ENCODE measurements at places on chromosomes 2 and 18.

DNA sequence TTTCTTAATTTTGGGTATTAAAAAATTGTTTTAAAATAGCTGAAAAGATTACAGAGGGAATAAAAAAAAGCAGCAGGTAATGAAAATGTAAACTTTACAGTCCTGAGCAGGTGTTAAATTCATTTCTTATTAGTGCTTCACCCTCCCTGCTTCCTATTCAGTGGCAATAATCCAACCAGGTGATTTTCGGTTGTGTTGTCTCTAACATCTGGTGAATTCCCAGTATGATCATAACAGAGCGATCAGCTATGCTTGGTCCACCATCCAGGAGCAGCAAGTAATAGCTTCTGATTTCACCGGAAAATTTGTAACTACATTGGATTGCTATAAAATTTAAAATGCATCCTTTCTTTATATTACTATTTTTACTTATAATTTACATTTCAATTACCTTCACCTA, 673.1 kb downstream of the SOCS6 start:
- no peak for DNase-seq

- no peak for DNase-seq
Measured at GRCh38 chr2:127146820-127147502, 40.0 kb upstream of the BIN1 start.

GRCh38 chr2:209671020-209671680, 100.5 kb upstream of the UNC80 start:
- DNase-seq, result no peak

DNA sequence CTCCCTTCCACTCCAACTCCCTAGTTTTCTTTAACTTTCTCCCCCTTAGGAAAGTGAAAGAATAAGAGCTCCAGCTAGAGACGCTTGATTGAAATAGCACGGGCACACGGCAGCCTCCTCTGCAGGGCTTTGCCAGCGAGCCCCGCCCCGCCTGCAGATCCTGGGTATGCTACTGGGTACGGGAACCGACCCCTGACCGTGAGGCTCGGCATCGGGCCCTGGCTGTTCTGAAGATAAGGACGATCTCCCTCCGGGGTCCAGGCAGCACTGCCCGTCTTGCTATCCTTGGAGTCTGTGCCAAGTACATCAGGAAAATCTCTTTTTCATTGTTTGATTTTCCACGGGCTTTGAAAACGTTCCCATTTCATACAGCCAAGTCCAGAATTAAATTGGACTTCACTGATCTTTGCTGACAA, 284.5 kb downstream of the MTX2 start:
- DNase-seq, result peak; percentile 38

DNA sequence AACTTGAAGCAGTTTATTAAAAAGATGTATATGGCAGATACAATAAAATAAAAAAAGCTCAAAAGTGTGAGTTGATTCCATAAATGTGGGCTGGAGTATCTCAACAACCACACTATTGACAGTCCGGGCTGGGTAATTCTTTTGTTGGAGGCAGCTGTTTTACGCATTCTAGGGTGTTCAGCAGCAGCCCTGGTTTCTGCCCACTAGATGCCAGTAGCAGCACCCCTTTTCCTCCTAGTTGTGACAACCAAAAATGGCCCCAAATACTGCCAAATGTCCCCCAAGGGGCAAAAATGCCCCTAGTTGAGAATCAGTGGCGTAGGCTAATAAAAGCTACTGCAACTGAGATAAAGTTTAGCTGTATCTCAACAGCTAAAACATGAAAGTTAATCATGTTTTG, 44.8 kb downstream of the CHMP3 start:
- DNase-seq, result peak; percentile 52

DNA sequence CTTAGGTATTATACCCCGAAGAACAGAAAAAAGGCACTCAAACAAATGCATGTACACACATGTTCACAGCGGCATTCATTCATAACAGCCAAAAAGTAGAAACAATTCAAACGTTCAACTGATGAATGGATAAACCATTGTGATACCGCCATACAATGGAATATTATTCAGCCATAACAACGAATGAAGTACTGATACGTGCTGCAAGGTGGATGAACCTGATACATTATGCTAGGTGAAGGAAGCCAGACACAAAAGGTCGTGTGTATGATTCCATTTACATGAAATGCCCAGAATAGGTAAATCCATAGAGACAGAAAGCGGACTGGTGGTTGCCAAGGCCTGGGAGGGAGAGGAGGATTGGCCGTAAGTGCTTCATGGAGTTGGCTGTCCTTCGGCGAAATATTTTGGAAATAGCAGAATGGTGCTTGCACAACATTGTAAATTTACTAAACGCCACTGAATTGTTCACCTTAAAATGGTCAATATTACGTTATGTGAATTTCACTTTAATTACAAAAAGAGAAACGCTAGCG, 750 bp upstream of the RMP24 start:
- no peak for DNase-seq

GRCh38 chr2:241985986-241986329, 116.4 kb downstream of the RTP5 start:
- DNase-seq, result no peak

DNA sequence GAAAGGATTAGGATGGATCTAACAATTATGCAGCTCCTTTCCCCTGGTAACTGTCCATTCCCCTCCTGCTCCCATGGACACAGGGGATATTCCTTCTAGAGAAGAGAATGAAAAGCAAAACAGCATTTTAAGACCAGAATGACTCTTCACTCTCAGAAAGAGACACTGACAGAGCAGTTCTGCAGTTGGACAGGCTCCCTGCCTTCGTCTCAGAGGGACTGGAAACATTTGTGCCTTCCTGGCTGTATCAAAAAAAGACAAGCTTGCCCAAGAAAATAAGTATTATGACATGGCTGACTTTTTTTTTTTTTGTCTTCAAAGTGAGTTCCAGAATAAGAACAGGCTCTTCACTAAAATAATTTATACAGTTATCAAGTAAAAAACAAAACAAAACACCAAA, 9.5 kb downstream of the PID1 start:
- DNase-seq, result no peak

GRCh38 chr2:239674101-239674980, 273.5 kb upstream of the HDAC4 start:
- no peak for DNase-seq

GRCh38 chr2:188785490-188785889, 188.7 kb upstream of the COL3A1 start:
- no peak for DNase-seq

- DNase-seq, result no peak
Measured at GRCh38 chr2:104473546-104473945, 380.4 kb upstream of the POU3F3 start.

GRCh38 chr18:3538456-3538855, 88.5 kb downstream of the TGIF1 start:
- DNase-seq, result no peak

GRCh38 chr18:37443325-37444055, 122.1 kb downstream of the CELF4 start:
- no peak for DNase-seq

- no peak for DNase-seq
Measured at GRCh38 chr2:1546901-1547300, 133.6 kb downstream of the TPO start.

DNA sequence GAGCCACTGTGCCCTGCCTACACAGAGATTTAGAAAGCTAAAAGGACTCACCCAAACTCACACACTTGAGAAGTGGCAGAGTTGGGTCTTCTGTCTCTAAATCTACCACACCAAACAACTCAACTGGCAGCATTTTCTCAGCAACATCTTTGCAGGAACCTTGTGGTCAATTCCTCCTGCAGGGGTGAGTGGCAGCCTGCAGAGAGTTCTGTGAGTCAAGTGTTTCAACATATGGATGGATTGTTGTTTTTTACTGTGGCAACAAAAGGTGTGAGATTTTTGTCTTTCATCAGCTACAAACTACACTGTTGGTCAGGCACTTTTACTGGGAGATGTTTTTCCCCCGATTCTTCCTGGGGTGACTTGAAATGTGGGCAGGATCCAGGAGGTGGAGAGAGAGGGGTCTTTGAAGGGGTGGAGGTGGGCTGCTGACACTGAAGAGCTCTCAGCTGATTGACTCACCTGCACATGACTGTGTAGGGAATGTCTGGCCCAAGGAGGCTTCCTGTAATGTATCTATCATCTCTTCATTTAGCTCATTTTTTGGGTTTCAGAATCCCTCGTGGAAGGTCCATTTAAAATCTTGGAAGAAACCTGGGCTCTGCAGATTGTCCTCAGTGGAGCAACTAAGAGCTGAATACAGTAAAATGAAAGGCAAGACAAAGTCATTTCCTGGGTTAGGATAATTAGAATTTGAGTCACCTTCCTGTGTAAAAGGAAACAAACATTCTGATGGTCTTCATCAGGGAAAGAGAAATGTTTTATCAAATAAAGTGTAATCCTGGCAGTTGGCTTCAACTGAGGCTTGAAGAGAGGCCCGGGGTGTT, 98.6 kb downstream of the MSH2 start:
- no peak for DNase-seq

GRCh38 chr2:85737481-85737880, 16.3 kb upstream of the ATOH8 start:
- DNase-seq, result no peak
